ENCODE measurements at places on chromosomes 4 and X. TPM values are rescaled to one million over a fixed set of nuclear protein-coding genes. Genes with fewer than 3 reads are reported as not detected.

Gene LGI2
- polyA plus RNA-seq: 2.4 TPM

Gene HS3ST1
- polyA plus RNA-seq: 0.97 TPM

Gene GUCY1B1
- 7.5 TPM for polyA plus RNA-seq

Gene BEX1
- 25.8 TPM for polyA plus RNA-seq

Gene CCKAR
- polyA plus RNA-seq: not detected

Gene PABPC5
- polyA plus RNA-seq: 1.4 TPM

Gene CPLX1
- polyA plus RNA-seq: 7.2 TPM

Gene CYLC1
- polyA plus RNA-seq: not detected

Gene FAAH2
- polyA plus RNA-seq: 0.18 TPM

All from right cardiac atrium (tissue), 5 donors.